PC-9 (cell line): ENCODE measurements at places on chromosomes 7 and 10.
A peak's percentile ranks its signal among the peaks of the same experiment; 100 is the strongest.

DNA sequence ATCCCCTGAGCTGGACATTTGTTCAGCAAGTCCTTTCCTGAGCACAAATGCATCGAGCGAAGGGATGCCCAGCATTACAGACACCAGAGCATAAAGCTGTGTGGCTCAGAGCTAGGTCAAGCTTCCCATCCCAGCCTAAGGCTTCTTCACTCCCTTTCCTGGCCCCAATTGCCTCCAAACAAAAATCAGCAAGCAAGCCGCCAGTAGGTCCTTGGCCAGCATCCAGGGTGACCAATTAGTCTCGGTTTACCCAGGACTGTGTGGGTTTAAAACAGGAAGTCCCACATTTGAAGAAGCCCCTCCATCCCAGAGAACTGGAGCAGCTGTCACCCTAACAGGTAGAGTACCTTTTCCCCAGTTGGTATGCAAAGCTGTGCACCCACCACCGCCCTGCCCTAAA is 51.2 kb downstream of the PRKAG2 start:
- DNase-seq: no peak

- no peak for DNase-seq
These were observed 590.4 kb downstream of the NXPH1 start for GRCh38 chr7:9023675-9024294.

GRCh38 chr10:43863859-43864591 is 215.3 kb upstream of the ZNF32 start:
- peak; percentile 77 for DNase-seq

DNA sequence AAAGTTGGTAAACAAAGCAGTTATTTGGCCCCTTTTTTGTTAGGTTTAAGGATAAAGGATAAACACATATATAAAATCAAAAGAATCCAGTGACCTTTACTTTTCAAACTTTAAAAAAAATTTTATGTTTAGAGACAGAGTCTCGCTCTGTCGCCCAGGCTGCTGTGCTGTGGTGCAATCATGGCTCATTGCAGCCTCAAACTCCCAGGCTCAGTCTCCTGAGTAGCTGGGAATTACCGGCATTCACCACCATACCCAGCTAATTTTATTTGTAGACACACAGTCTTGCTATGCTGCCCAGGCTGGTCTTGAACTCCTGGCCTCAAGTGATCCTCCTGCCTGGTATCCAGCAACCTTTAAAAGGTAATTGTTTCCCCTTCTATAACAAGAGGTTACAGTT is 31.3 kb downstream of the GNA12 start:
- DNase-seq: no peak

GRCh38 chr10:70493660-70494234 is 15.2 kb downstream of the PALD1 start:
- no peak for DNase-seq

DNA sequence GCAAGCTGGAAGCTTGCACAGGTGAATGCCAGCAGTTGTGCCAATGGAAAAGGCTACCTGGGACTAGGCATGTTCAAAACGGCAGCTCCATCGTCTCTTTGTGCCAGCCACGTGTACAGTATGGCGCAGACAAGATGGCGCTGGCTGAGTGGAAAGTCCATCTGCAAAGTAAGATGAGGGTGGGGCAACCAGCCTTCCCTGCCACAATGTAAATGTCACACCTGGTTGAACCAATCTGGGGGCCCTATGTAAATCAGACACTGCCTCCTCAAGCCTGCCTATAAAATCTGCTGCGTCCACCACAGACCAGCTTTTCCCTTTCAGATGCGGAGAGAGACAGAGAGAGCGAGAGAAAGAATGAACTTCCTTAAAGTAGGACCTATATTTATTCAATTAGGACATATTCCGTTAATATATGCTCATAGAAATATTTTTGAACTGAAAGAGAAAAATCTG is 18.5 kb upstream of the C7orf33 start:
- DNase-seq: no peak

GRCh38 chr7:101565601-101566209 is 63.4 kb downstream of the MYL10 start:
- no peak for DNase-seq

GRCh38 chr7:117248829-117249228 is 74.0 kb downstream of the WNT2 start:
- DNase-seq: no peak

DNA sequence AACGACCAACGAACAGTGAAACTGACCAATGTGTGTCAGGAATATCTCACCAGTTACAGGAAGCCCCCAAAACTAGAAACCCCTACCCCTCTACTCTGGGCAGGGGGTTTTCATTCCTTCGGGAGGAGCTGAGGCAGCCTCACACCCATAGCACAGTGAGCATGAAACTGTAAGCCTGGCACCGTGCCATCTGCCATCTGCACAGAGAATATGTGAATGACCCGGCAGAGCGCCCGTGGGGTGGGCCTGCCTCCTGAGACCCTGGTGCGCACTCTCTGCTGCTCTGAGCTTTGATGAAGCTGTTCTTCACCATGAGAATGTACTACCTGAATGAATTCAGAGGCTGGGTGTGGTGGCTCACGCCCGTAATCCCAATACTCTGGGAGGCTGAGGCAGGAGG is 27.1 kb downstream of the DAGLB start:
- no peak for DNase-seq

GRCh38 chr10:119292968-119293760 is 85.8 kb downstream of the GRK5 start:
- DNase-seq: no peak

GRCh38 chr10:79047584-79047874 is 21.2 kb upstream of the ZMIZ1 start:
- DNase-seq: no peak

DNA sequence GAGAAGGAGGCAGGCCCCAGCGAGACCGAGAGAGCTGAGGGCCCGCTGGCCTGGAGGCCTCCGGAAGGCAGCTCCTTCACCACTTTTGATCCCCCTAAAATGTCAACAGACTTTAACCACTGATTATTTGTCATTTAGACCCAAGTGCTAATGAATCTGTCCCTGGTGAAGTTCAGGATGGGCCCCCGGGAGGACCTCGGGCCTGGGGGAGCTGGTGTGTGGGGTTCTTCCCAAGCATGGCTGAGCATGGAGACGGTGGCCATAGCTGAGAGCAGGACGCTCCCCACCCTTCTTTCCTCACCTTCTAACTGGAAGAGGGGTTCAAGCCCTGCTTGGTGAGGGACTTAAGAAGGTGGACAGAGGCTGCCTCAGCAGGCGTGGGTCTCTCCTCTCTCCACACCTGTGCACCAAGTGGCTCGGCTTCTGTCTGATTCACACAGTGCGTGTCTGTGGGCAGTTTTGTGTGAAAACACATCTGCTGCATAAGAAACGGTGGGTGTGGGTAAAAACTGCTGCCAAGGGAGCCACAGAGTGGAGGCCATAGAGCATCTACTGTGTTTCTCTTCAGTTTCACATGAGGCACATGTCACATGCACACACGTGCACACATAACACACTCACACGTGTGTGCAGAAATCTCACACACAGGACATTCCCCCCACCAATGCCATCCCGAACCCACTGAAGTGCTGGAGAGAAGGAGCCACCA is 53.5 kb upstream of the VIPR2 start:
- no peak for DNase-seq

DNA sequence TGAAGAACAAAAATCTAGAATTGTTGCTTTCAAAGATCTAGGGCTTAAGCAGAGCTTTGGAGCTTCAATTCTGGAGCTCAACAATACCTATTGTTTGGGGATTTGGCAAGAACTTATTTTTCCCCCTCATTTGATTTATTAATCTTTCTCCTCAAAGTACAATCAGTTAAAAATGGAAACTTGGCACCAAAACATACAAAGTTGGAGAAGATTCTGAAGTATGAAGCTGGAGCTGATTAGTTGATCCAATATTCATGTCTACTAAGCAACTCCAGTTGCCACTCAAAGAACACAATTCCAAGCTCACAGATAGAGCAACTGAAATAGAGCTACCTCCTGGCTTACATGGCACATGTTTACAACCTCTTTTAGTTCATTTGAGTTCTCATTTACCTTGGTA is 3.8 kb downstream of the FAM13C start:
- no peak for DNase-seq

GRCh38 chr7:70040051-70040450 is 441.8 kb downstream of the AUTS2 start:
- no peak for DNase-seq

DNA sequence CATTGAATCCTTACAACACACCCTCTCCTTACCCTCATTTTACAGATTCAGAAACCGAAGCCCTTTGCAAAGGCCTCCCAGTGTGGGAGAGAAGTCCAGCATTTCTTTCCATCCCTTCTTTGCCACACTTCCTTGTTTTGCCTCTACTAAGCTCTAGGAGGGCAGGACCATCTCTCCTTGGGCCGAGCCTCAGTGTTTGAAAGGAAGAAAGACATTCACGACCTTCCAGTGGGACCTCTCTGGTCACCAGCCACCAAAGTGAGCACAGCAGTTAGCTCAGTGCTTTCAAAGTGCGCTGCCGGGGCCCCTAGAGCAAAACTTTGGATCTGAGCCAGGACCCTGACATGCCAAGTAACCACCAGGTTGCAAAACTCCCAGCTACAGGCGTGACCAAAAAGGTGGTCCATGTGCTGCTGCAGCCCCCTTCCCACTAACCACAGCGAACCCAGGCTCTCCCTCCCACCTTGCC is 12.4 kb downstream of the CTBP2 start:
- no peak for DNase-seq

DNA sequence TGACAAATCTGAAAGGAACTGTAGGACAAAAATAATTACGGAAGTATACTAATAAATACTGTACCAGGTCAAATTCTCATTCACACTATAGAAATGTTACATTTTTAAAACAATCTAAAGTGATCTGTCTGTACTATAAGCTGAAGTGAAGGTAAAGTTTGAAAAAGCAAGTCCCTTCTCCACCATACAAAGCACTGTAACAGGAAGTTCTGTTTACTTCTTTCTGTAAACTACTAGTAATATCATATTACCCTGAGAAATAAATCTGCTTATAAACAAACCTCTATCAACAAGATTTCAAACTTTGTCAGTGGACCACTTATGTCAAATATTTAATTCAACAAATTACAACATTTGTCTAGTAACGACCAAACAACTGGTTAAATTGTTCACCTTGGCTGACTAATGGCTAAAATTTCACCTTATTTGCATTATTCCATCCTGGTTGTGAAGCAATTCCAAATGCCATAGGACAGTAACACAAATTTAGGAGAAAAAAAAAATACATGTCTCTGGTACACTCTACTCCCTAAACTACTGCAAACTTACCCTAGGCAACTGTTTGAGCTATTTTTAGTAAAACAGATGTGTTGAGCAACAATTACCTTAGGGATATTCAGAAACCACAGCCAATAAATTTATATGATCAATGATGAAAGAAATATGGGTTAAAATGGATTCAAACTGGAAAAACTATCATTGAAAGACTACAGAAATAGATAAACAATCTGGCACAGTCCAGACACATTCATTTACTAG is 126.0 kb downstream of the NRBF2 start:
- no peak for DNase-seq

- no peak for DNase-seq
These were observed 40.9 kb downstream of the PPIF start for GRCh38 chr10:79387974-79388850.

DNA sequence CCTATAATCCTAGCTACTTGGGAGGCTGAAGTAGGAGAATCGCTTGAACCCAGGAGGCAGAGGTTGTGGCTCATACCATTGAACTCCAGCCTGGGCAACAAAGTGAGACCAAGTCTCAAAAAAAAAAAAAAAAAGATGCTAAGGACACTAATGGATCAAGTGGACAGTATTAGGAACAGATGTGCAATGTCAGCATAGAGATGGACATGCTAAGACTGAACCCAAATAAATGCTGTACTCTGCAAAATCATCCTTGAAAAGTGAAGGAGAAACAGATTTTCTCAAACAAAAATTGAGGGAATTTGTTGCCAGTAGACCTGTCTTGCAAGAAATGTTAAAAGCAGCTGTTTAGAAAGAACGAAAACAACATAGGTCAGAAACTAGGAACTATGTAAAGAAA is 194.5 kb downstream of the USP6NL start:
- DNase-seq: no peak

GRCh38 chr7:74032191-74032490 is 4.2 kb downstream of the ELN start:
- DNase-seq: no peak
